ENCODE measurements at places on chromosomes 2 and 18.

DNA sequence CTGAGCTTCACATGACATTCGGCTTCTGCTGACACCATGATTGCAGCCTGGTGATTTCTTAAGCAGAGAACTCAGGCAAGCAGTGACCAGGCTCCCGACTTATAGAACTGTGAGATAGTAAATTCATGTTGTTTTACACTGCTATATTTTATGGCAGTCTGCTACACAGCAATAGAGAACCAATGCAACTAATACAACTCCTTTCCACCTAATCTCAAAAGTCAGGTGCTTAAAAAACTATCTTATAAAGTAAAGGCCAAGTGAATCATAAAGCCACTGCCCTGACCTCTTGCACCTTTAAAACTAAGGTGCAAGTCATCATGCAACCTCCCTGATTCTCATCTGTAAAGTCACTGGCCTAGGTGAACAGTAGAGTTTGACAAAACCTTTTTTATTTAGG, 95.3 kb upstream of the GLS start:
- no peak for DNase-seq

DNA sequence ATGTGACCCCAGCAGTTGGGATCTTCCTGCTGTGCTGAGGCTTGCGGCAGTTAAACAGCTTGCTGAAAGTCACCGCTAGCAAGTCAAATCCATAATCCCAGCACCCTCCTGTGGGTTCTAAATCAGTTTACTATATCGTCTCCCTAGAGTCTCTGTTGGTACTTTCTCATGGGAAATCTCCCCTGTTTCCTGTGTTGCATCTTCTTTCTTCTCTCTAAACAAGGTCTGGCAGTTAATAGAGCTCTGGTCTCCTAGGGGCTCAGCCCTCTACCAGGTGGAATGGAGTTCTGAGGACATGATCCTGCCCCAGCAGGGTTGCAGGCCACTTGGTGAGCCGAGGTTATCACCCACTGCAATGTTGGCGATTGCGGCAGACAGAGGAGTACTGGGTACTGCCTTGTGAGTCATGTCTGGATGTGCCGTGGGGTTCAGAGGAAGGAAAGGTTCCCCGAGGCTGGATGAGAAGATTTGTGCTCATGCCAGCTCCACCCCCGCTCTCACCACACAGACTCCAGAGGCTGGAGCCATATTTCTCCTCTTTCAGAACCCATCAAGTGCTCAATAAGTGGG, 59.4 kb upstream of the SIX2 start:
- no peak for DNase-seq

DNA sequence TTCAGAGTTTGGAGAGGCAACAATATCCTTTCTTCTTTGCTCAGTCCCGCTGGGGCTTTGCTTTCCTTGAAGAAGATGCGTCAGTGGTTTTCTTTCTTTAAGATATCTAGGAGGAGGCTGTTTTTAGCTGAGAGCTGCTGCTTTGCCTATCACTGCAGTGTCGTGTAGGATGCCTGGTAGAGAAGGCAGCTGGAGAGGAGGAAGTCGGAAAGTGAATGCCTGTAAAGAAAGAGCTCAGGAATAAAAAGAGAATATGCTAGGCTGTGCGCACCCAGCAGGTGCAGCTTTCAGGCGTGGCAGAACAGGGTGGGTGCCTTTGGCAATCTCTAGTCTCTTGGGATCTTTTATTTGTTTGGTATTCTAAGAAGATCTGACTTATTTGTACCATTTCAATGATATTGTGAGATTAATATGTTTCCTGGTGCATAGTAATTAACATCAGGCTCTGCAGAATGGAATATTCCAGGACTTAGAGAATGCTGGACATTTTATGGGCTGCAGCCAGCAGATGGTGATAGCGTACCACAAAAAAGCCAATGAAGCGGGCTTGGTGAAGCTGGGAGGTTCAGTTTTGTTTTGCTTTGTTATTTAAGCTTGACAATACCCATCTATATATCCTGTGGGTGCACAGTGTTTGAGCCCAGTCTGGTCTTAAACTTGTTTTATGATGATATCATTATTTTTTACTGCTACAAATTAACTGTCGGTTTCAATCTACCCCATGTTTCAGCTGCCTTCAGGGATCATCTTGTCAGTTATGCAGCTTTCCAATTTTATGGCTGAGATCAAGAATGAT, 34.9 kb downstream of the CAVIN2 start:
- peak; percentile 60 for DNase-seq

DNA sequence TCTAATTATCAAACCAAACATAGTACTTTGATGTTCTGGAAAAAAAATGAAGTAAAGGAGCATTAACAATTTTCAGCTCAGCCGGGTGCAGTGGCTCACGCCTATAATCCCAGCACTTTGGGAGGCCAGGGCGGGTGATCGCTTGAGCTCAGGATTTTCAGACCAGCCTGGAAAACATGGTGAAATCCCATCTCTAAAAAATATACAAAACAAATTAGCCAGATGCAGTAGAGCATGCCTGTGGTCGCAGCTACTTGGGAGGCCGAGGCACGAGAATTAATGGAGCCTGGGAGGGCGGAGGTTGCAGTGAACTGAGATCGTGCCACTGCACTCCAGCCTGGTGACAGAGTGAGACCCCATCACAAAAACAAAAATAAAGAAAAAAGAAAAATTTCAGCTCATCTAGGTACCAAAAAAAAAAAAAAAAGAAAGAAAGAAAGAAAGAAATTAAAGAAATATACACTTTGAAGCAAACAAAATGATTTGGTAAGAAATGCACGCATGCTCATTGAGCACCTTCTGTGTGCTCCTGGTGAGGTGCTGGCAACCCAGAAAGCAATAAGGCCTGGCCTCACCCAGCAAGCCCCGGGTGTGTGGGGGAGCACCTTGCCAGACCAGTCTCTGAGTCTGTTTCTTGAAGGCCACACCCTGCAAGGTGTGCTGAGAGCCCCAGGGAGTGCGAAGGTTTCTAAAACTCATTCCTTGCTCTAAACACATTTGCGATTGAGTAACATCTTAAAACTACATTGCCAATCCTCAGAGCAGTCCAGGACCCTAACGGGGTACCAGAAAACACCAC, 133.5 kb downstream of the TFCP2L1 start:
- no peak for DNase-seq

- DNase-seq, result no peak
Observed at GRCh38 chr18:2897448-2898185, 50.8 kb downstream of the EMILIN2 start.

GRCh38 chr2:159982842-159983785, 79.3 kb downstream of the PLA2R1 start:
- DNase-seq, result peak; percentile 56

- DNase-seq, result no peak
Observed at GRCh38 chr18:30987467-30988241, 54.9 kb downstream of the DSC3 start.

DNA sequence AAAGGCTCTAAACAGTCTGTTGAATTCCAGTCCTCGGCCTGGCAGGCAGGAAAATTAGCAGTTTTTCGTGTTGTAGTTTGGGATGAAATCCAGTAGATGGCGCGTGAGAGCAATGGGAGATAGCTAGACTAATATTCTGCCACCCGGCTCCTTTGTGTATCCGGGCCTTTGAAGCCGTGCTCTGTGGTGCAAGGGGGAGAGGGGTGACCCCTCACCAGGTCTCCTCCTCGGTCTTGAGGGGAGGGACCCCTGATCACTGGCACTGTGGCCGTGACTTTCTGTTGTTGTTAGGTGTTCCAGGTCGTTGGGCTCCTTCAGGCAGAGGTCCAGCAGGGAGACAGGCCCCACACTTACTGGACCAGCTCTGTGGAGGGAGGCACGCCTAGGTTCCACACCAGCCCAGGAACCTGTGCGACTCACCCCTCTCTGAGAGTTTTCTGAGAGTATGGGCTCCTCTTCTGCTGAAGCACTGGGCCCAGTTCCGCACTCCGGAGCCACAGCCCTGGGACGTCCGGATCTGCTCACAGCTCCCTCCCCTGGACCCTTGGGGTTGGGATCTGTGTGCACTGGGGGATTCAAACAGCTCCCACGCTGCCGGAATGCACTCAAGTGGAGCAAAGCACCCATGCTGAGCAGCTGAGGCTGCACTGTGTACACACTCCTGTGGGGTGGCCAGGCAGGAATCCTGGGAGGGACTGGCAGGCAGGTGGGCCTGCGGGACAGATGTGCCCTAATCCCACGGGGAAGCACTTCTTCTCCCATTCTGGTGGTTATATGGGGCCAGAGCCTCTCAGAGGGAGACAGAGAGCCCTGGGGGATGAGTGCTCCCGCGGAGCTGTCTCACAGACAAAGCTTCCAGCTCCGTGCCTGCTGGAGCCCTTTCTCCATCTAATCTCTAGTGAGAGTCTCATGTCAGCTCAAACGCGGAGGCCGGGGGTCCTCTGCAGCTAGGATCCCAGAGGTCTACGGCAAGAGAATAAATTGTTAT, 8.8 kb downstream of the GKN2 start:
- peak; percentile 46 for DNase-seq

GRCh38 chr2:79387431-79387830, 125.4 kb upstream of the CTNNA2 start:
- DNase-seq, result no peak

GRCh38 chr2:47905386-47906156, 727 bp downstream of the FBXO11 start:
- DNase-seq, result peak; percentile 67

DNA sequence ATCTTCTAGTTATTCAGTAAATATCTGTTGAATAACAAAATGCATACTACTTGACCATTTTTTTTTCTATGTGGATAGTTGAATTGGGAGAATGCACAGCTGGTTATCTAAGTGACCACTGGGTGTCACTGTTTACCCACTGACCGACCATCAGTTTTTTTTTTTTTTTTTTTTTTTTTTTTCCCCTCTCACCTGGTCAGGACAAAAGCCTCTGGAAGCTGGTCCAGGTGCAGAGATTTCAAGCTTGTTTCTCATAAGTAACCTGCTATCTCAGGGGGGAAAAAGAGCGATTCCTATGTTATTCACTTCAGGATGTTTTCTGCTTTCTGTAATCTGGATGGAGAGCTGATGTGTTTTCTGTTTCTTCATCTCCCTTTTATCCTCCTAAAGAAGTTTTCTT, 256.0 kb downstream of the DCDC2C start:
- no peak for DNase-seq

GRCh38 chr2:171771463-171771862, 84.2 kb downstream of the DYNC1I2 start:
- no peak for DNase-seq

- no peak for DNase-seq
Observed at GRCh38 chr18:78242254-78242643, 737.4 kb upstream of the SALL3 start.

GRCh38 chr2:62787386-62787785, 81.9 kb downstream of the EHBP1 start:
- peak; percentile 13 for DNase-seq

- DNase-seq, result no peak
Observed at GRCh38 chr2:221752781-221753180, 180.7 kb upstream of the EPHA4 start.

GRCh38 chr2:54274781-54275242, 18.8 kb upstream of the TSPYL6 start:
- peak; percentile 27 for DNase-seq

- peak; percentile 70 for DNase-seq
Observed at GRCh38 chr2:212912445-212913103, 238.8 kb downstream of the IKZF2 start.

DNA sequence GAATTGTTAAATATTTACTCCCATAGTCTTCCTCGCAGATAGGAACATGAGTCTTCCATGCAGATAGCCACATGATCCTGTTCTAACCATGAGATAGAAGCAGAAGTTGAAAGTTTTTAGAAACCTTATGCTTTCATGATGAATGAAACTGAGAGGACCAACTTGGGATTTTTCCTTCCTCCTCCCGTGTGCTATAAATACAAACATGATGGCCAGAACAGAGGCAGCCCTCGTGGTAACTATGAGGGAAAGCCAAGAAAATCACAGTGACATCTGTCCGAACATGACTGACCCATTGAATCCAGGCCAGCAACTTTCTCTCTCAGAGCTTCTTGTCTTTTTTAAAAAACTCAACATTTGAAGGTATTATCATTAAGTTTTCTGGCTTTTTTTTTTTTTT, 78.5 kb downstream of the ACAA2 start:
- no peak for DNase-seq

DNA sequence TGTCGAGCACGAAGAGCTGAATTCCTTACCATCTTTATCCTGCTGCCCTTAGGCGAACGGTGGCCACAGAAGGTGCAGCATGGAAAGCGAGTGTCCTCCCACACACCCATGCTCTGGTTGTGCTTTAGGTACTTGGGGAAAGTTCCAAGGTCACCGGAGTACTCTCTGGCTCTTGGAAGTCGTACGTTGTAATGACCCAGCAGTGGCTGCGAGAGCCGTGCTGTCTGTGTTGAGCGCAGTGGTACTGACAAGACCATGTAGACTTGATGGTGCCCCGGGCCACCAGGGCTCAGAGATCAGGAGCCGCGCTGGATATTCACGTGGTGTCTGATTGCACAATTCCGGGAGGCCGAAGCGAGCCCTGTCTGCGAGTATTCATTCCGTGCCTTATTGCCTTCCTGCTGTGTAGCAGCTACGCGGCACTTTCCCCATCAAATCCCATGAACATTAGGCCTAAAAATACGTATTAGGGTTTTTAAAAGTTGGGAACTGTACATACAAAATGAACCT, 222.0 kb downstream of the ZNF516 start:
- DNase-seq, result no peak

GRCh38 chr2:229454934-229455631, 184.0 kb upstream of the PID1 start:
- peak; percentile 28 for DNase-seq

DNA sequence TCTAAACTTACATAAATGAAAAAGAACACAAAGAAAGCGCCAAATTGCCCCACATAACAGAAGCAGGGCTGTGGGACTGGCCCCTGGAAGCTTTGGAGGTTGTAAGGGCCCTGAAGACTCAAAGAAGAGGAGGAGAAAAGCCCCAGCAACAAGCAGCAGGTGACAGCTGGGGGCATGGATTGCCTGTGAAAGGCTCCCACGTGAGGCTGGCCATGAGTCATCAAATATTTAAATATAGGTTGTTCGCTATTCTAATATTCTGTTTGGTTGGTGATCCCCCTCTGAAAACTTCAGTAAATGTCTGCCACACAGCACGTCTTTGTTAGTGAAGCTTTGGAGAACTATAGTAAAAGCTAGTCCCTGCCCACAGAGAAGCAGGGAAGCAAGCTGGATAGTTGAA, 132.4 kb downstream of the MREG start:
- no peak for DNase-seq

DNA sequence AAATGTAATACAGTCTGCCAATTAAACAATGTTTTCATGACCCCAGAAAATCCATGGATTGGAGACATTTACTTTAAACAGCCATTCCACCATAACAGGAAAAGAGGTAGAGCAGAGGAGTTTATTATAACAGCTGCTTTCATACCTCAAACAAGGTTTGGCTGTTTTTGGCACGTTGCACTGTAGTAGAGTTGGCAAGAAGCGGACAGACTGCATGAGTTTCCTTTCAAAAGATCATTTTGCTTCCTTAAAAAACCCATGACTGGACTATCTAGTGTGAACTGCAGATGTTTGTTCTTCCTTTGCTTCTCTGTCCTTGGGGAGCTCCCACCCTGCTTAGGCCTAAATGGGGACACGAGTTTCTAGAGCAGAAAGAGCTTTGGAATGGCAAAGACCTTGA, 108.5 kb upstream of the THOC1 start:
- peak; percentile 39 for DNase-seq

GRCh38 chr2:8490166-8490721, 191.6 kb upstream of the ID2 start:
- DNase-seq, result no peak

GRCh38 chr2:63874204-63875130, 32.8 kb downstream of the UGP2 start:
- DNase-seq, result no peak

Data from fibroblast of gingiva (primary cell).